ENCODE measurements at places on chromosomes 4 and X. TPM values are rescaled to one million over a fixed set of nuclear protein-coding genes. Genes with fewer than 3 reads are reported as not detected.

- H3K36me3 ChIP-seq, result no peaks in the 10 kb centered on the region
- DNase-seq, result no peak
- H3K27me3 ChIP-seq, result peaks cover 8% of the 10 kb centered on the region
- H3K27ac ChIP-seq, result no peak overlapping the region
- H3K4me3 ChIP-seq, result no peak overlapping the region
- no peaks in the 10 kb centered on the region for H3K4me1 ChIP-seq
Observed at GRCh38 chr4:8353158-8353669, 83.7 kb downstream of the HTRA3 start.

- H3K4me1 ChIP-seq, result no peaks in the 10 kb centered on the region
- no peak overlapping the region for H3K27ac ChIP-seq
Observed at GRCh38 chr4:109067508-109068235, 234.8 kb downstream of the COL25A1 start.

GRCh38 chrX:48487362-48487798 lies 11.4 kb downstream of the FTSJ1 start:
- no peaks in the 10 kb centered on the region for H3K36me3 ChIP-seq
- H3K27me3 ChIP-seq, result peaks cover 6% of the 10 kb centered on the region
- H3K27ac ChIP-seq, result no peak overlapping the region
- DNase-seq, result no peak
- H3K4me1 ChIP-seq, result no peaks in the 10 kb centered on the region

DNA sequence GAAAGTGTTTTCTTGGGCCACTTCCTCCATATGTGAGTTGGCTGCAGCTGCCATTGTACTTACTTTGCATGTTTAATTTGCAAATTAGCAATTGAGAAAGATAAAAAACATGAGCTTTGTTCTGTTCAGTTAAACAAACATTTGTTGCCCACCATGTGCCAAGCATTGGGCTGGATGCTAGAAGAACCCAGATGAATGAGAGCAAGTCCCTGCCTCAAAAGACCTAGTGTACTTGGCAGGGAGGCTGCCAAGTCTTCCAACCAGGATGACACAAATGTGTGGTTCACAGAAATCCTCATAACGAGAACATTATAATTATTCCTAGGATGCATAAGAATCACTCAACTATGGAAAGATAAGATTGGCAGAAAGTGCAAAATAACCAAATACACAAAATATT lies 66.7 kb downstream of the GPM6A start:
- H3K4me1 ChIP-seq, result no peaks in the 10 kb centered on the region
- no peaks in the 10 kb centered on the region for H3K27me3 ChIP-seq
- peaks cover 2% of the 10 kb centered on the region for H3K36me3 ChIP-seq
- no peak overlapping the region for H3K4me3 ChIP-seq
- DNase-seq, result no peak

DNA sequence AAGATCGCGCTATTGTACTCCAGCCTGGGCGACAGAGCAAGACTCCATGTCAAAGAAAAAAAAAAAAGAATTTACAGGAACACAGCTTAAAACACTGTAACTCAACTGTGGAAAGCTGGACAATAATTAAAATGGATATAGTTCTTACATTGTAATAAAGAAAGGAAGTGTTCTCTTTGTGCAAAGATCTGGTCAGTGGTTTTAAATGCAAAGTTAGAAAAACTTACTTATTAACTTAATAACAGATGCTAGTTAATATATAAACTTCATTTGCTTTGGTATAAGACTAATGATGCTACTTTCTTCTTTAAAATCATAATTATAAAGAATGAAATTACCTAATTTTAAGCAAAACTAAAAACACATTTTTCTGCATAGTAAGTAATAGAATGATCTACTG lies 2024.1 kb upstream of the TENM3 start:
- no peaks in the 10 kb centered on the region for H3K27me3 ChIP-seq
- H3K4me1 ChIP-seq, result no peaks in the 10 kb centered on the region
- DNase-seq, result no peak
- no peak overlapping the region for H3K4me3 ChIP-seq

DNA sequence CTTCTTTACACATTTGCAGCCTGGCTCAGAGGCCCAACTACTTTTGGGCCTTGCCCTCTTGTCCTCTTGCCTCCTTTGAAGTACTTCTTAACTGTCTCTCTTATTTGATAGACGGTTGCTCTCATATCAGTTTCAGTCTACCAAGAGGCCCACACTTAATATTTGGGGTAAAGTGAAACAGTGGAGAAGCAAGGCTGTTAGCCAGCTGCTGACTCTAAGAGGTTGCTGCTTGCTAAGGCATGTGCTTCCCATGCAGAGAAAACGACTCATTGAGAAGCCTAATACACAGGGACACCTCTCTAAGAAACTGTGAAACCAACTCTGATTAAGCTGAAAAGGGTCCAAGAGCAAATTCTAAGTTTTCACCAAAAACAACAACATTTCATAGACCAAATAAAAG lies 94.6 kb downstream of the PPP3CA start:
- no peaks in the 10 kb centered on the region for H3K27me3 ChIP-seq
- no peaks in the 10 kb centered on the region for H3K36me3 ChIP-seq
- no peak for DNase-seq
- no peak overlapping the region for H3K27ac ChIP-seq

- H3K36me3 ChIP-seq, result no peaks in the 10 kb centered on the region
- DNase-seq, result no peak
- H3K4me1 ChIP-seq, result no peaks in the 10 kb centered on the region
- peaks cover 47% of the 10 kb centered on the region for H3K27me3 ChIP-seq
- H3K4me3 ChIP-seq, result no peak overlapping the region
Observed at GRCh38 chrX:149312988-149313387, 192.1 kb downstream of the IDS start.

- no peaks in the 10 kb centered on the region for H3K27me3 ChIP-seq
- peaks cover 27% of the 10 kb centered on the region for H3K36me3 ChIP-seq
- H3K27ac ChIP-seq, result no peak overlapping the region
- no peak overlapping the region for H3K4me3 ChIP-seq
- H3K4me1 ChIP-seq, result peaks cover 47% of the 10 kb centered on the region
Observed at GRCh38 chr4:98473046-98473445, 185.4 kb downstream of the TSPAN5 start.

DNA sequence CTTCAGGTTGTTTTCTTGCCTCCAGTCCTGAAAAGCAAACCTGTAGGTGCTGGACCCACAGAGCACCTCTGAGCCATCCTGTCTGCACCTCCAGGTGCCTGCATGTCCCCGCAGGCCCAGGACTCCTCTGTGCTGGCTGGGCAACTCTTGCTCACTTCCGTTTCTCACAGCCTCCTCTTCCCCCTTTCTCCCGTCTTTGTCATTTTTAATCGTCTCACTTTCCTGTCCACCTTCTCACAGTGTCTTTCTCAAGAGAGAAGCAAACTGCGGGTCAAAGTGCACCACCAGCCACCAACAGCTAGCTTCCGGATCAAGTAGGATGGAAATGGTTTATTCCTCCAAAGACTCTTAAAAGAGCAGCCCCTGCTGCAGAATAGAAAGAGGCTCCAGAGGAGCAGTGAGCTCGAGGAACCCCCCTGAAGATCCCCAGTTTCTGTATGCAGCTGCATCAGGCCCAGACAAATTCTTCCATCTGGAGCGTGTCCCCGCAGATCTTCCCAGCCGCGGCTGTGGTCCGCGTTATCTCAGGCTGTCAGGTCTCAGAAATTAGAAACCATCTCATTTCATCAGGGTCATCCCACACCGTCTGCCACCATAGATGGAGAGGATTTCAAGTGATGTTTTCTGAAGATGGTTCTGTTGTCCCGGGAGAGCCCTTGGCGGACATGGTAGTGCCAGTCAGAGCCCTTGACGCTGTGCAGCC lies 87.7 kb downstream of the FHDC1 start:
- DNase-seq, result no peak
- peaks cover 12% of the 10 kb centered on the region for H3K4me1 ChIP-seq
- peaks cover 3% of the 10 kb centered on the region for H3K36me3 ChIP-seq
- H3K4me3 ChIP-seq, result no peak overlapping the region
- no peaks in the 10 kb centered on the region for H3K27me3 ChIP-seq

- H3K4me1 ChIP-seq, result no peaks in the 10 kb centered on the region
- H3K36me3 ChIP-seq, result no peaks in the 10 kb centered on the region
- no peak for DNase-seq
- no peaks in the 10 kb centered on the region for H3K27me3 ChIP-seq
- no peak overlapping the region for H3K4me3 ChIP-seq
Observed at GRCh38 chr4:88098993-88099752, 59.3 kb downstream of the ABCG2 start.

DNA sequence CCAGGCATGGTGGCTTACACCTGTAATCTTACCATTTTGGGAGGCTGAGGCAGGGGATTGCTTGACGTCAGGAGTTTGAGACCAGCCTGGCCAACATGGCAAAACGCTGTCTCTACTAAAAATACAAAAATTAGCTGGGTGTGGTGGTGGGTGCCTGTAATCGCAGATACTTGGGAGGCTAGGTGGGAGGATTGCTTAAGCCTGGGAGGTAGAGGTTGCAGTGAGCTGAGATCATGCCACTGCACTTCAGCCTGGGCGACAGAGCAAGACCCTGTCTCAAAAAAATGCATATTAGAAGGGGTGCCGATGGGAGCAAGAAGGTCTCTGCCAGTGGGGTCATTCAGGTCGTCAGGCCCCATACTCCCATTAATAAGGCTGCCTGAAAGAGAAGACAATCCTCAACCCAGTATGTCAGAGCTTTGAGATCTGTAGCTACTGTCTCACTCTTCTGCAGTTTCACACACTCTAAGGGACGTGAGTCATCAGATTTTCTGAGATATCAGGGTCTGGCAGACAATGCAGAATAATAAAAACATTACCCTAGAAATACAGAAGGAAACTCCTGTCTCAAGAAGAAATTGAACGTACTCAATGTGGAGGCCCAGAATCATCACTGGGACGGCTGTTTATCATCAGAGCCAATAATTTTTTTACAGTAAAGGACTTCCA lies 176.7 kb upstream of the FAT1 start:
- no peak overlapping the region for H3K27ac ChIP-seq
- no peaks in the 10 kb centered on the region for H3K27me3 ChIP-seq
- H3K4me1 ChIP-seq, result no peaks in the 10 kb centered on the region
- no peak overlapping the region for H3K4me3 ChIP-seq
- DNase-seq, result no peak

DNA sequence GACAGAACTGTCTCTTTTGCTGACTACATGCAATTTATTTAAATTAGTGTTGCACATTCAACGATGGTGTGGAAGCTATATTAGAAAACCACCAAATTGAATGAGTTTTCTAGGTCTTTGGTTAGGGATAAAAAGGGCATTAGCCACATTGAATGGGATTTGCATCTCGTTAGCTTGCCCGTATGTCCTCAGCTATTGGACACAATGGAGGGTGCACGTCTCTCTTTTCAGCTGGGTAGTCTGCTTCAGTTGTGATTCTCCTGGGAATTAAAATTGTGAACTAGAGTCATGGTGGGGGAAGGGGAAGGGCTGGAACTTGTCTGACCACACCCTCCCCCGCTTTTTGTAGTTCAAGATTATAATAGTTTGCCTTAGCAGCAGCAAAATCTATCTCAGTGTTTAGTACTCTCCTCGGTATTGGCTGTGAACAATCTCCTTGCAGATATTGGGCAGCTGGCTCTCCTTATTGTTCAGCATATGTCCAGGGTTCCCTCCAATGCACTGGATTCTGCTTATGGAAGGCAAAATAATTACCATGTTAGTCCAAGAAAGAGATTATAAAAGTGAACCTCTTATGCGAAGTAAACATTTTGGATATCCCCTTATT lies 23.3 kb downstream of the TRIM2 start:
- peaks cover 29% of the 10 kb centered on the region for H3K4me1 ChIP-seq
- H3K27ac ChIP-seq, result no peak overlapping the region
- no peak overlapping the region for H3K4me3 ChIP-seq
- no peak for DNase-seq
- peaks cover 36% of the 10 kb centered on the region for H3K27me3 ChIP-seq

DNA sequence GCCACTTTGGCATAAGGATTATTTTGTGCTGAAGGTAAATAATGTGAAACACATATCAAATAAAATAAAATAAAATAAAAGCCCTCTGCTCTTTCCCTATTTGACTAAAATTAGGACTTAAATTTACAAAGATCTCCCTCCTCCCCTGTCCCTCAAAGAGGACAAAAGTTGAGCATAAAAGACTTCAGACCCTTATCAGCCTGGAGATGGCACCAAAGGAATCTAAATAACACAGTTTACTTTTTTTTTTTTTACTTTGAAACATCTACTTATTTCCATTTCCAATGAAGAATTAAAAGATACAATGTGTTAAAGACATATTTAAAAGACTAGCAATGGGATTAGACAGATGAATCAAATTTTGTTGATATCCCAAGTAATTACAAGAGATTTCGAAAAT lies 89.7 kb downstream of the EPHA5 start:
- no peaks in the 10 kb centered on the region for H3K4me1 ChIP-seq
- no peaks in the 10 kb centered on the region for H3K27me3 ChIP-seq
- H3K4me3 ChIP-seq, result no peak overlapping the region
- DNase-seq, result no peak
- H3K27ac ChIP-seq, result no peak overlapping the region

DNA sequence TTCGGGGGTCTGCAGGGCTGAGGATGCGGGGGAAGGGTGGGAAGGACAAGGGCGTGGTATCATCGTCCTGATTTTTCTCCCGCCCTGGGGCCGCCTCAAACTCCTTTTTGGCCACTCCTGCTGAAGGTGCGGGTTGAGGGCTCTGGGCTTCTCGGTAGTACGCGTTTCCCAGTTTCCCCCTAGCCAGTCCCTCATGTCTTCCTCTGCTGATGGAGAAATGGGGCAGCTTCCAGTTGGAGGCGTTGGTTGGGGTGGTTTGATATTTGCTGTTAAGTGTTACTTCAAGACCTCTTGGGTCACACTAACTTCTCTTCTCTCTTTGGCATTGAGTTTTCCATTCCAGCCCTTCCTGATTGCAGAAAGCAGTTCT lies 482 bp downstream of the GSTCD start:
- H3K4me1 ChIP-seq, result peaks cover 25% of the 10 kb centered on the region
- H3K27ac ChIP-seq, result peak overlapping the region; percentile 82
- H3K36me3 ChIP-seq, result peaks cover 3% of the 10 kb centered on the region

GRCh38 chr4:28490669-28491068 lies 1630.0 kb downstream of the STIM2 start:
- peaks cover 1% of the 10 kb centered on the region for H3K36me3 ChIP-seq
- H3K4me3 ChIP-seq, result no peak overlapping the region
- no peaks in the 10 kb centered on the region for H3K27me3 ChIP-seq

RGN gene
- total RNA-seq, result not detected

ZFYVE28 gene
- 24.4 TPM for total RNA-seq

ADGRG2 gene
- not detected for total RNA-seq

RBM46 gene
- not detected for total RNA-seq

NAA11 gene
- total RNA-seq, result not detected

HELT gene
- not detected for total RNA-seq

GAGE12H gene
- total RNA-seq, result not detected

ARX gene
- not detected for total RNA-seq

MAGEC2 gene
- not detected for total RNA-seq

G6PD gene
- total RNA-seq, result 47.3 TPM
